ENCODE measurements at places on chromosomes 1 and 21.

DNA sequence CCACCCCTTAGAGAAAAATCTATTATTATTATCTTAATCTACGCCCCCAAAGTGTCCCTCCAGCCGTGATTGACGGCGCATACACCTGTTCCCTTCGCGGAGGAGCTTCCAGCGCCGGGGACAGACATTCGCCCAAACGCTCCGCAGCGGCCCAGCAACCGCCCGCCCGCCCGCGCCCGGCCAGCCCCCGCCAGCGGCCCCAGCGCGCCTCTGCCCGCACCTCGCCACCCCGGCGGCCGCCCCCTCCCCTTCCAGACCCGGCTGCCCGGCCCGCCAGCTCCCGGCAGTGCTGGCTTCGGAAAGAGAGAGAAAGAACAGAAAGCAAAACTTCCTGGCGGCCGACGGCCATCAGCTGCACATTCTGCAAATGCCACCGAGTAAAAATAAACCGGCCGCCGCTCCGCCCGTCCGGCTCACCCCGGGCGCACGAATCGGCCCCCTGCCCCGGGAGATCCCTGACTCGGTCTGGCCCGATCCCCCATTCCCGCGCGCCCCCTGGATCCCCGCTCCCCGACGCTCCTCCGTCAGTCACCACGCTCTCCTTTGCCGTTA, 1.6 kb downstream of the CASZ1 start:
- DNase-seq, result peak; percentile 38

- DNase-seq, result peak; percentile 31
Observed at GRCh38 chr1:241638909-241639622, 1.1 kb downstream of the CHML start.

DNA sequence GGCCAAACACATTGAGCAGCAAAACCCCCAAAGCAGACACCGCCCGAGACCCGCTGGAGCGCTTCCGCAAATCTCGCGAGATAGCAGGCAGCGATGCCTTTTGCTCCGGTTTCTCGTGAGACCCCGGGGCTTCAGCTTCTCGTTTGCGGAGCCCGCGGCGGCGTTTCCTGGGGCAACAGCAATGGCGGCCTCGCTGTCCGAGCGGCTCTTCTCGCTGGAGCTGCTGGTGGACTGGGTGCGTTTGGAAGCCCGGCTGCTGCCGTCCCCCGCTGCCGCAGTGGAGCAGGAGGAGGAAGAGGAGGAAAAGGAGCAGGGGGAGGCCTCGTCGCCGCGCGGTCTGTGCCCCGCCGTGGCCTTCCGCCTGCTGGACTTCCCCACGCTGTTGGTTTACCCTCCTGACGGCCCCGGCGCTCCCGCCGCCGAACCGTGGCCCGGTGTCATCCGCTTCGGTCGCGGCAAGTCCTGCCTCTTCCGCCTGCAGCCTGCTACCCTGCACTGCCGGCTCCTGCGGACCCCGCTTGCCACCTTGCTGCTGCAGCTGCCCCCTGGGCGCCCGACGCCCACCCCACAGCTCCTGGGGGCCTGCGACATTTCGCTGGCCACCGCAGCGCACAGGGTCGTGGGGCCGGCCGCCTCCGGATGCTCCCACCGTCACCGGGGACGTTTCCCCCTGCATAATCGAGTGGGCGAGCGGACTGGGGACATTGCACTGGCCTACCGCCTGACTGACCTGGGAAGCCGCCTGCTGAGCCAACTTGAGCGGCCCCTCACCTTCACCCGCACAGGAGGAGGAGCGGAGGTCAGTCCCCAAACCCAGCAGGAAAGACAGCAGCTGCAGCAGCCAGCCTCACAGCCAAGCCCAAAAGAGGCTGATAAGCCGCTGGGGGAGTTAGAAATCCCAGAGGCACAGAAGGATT, at the start of gene MAP10:
Gene MAP10, plus strand, starts transcription at position 148 of the 917 bp plus-strand sequence. Its CDS starts 34 bp downstream, at position 182.
- peak; percentile 90 for DNase-seq

DNA sequence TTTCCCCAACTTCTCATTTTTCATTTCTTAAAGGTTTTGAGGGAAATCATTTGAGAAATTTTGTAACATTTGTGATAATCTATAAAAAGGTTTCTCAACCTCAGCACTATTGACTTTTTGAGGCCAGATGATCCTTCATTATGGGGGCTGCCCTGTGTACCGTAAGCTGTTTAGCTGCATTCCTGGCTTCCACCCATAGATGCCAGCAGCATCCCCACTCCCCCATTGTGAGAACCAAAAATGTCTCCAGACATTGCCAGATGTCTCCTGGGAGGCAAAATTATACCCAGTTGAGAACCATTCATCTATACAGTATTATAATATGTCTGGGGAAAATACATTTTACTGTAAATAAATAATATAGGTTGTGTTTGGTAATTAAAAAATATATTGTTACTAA, 146.0 kb downstream of the PBX1 start:
- peak; percentile 37 for DNase-seq

GRCh38 chr21:38769191-38769780, 36.4 kb upstream of the ETS2 start:
- no peak for DNase-seq
